ENCODE measurements at places on chromosomes 7 and 10.

GRCh38 chr10:124150189-124150806 lies 56.9 kb upstream of the CHST15 start:
- peak; percentile 37 for DNase-seq
- no peaks in the 10 kb centered on the region for H3K36me3 ChIP-seq
- H3K4me1 ChIP-seq, result peaks cover 91% of the 10 kb centered on the region
- peak overlapping the region; percentile 94 for H3K27ac ChIP-seq
- no peaks in the 10 kb centered on the region for H3K27me3 ChIP-seq

GRCh38 chr10:124204726-124205125 lies 111.3 kb upstream of the CHST15 start:
- H3K27ac ChIP-seq, result no peak overlapping the region
- no peaks in the 10 kb centered on the region for H3K27me3 ChIP-seq
- no peak for DNase-seq

GRCh38 chr10:13003759-13004158 lies 2.2 kb upstream of the CCDC3 start:
- H3K4me1 ChIP-seq, result no peaks in the 10 kb centered on the region
- H3K27ac ChIP-seq, result no peak overlapping the region
- no peak for DNase-seq
- H3K36me3 ChIP-seq, result no peaks in the 10 kb centered on the region
- no peak overlapping the region for H3K4me3 ChIP-seq

DNA sequence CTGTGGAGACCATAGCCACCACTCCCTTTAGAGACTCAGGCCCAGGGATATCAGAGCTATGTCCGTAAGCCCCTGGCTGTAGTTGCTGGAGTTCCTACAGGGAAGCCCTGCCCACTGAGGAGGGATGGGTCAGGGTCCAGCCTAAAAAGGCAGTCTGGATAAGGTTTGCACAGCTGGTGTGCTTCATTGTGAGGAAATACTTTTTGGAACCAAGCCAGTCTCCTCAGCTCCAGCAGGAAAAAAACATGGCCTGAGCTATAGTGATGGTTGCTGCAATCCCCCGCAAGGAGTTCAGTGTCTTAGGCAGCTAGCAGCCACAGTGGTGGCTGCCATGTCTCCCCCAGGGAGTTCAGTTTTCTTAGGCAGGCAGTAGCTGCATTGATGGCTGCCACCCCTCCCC lies 52.6 kb upstream of the CYP2C8 start:
- no peaks in the 10 kb centered on the region for H3K27me3 ChIP-seq
- H3K36me3 ChIP-seq, result no peaks in the 10 kb centered on the region
- no peaks in the 10 kb centered on the region for H3K4me1 ChIP-seq
- no peak overlapping the region for H3K27ac ChIP-seq
- H3K4me3 ChIP-seq, result no peak overlapping the region
- DNase-seq, result no peak

DNA sequence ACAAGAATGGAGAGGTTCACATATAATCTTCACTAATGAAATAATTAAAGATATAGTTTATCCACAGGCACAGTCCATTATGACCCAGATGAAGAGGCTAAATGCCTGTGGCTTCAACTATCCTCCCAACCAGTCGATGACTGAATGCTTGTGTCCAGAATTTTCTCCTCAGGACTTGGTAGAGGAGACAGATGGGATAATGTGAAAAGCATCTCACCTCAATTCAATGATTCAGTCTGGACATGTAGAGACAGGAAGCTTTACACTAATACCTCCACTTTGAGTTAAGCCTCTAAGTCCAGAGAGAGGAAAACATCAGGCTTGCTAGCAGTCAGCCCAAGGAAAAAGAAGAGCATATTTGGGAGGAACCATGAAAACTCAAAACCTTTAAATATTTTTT lies 59.1 kb upstream of the COL1A2 start:
- DNase-seq, result no peak
- no peaks in the 10 kb centered on the region for H3K36me3 ChIP-seq
- no peak overlapping the region for H3K27ac ChIP-seq

- H3K4me3 ChIP-seq, result peak overlapping the region; percentile 86
- H3K36me3 ChIP-seq, result no peaks in the 10 kb centered on the region
- DNase-seq, result peak; percentile 68
- H3K27ac ChIP-seq, result peak overlapping the region; percentile 99
Observed at GRCh38 chr10:63521416-63522276, 445 bp downstream of the REEP3 start.

DNA sequence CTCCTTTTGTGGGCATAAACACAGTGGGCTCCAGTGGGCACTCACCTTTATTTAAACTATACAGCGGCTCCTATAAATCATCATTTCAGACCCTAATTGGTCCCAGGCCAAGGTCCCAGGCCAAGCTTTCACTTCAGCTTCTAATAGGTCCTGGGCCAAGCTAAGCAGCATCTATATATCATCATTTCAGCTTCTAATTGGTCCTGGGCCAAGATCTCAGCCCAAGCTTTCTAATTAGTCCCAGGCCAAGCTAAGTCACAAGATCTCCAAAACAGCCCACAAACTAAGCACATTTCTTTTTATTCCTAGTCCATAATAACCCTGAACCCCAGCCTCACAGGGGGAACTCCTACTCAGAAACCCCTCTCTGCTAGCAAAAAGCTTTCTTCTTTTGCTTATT lies 47.1 kb downstream of the ZNF680 start:
- no peaks in the 10 kb centered on the region for H3K27me3 ChIP-seq
- H3K36me3 ChIP-seq, result peaks cover 64% of the 10 kb centered on the region
- no peak overlapping the region for H3K4me3 ChIP-seq

DNA sequence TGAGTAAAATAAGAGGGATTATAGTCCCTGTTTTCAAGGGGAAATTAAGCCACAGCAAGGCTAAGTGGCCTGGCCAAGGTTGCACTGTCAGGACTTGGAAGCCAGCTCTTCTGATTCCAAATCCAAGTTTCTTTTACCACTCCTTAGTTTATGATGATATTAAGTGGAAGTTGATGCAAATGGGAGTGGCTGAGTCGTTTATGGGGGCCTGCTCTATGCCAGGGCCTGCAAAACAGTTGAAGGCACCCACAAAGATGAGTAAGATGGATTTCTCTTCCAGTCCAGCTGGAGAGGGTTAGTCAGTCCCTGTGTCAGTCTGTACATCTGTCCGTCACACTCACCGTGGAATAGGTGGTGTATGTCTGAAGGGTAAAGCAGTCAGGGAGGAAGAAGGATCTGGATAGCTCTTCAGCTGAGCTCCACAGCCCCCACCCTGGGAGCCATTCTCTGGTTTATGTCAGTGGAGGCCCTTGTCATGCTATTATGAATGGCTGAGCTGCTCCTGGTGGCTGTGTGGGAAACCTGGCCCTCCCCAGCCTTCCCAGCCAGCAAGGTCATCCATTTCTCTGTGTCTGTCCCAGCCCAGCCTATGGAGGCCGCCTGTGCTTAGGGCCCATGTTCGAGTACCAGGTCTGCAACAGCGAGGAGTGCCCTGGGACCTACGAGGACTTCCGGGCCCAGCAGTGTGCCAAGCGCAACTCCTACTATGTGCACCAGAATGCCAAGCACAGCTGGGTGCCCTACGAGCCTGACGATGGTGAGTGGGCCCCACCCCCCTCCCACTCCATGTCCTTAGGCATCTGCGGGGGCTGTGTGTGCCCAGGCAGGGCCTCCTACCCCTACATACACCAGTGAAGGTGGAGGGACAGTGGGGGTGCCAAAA lies 44.5 kb downstream of the TBATA start:
- H3K27ac ChIP-seq, result peak overlapping the region; percentile 91
- H3K27me3 ChIP-seq, result no peaks in the 10 kb centered on the region
- peaks cover 31% of the 10 kb centered on the region for H3K4me1 ChIP-seq
- H3K36me3 ChIP-seq, result no peaks in the 10 kb centered on the region
- no peak for DNase-seq
- no peak overlapping the region for H3K4me3 ChIP-seq

Data from DND-41 (cell line).